CD4-positive, alpha-beta T cell treated with Interleukin-1 beta for 1 hour (primary cell): ENCODE measurements at places on chromosomes 7 and 10.
A peak's percentile ranks its signal among the peaks of the same experiment; 100 is the strongest.

DNA sequence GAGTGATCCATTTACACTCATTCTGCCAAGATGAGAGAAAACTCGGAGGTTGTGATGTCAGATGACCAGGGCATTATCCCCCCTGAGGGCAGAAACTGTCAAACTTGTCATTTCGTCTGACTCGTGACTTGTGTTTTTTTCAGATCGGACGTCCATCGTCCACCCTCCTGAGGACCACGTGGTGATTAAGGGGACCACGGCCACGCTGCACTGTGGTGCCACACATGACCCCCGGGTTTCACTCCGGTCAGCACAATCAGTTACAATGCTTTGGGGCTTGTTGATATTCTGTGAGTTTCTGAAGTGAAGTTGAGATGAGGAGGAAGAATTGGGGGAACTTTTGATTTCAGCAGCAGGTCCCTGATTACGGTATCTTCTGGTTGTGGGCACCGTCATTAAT, 670.3 kb downstream of the SDK1 start:
- DNase-seq = no peak

DNA sequence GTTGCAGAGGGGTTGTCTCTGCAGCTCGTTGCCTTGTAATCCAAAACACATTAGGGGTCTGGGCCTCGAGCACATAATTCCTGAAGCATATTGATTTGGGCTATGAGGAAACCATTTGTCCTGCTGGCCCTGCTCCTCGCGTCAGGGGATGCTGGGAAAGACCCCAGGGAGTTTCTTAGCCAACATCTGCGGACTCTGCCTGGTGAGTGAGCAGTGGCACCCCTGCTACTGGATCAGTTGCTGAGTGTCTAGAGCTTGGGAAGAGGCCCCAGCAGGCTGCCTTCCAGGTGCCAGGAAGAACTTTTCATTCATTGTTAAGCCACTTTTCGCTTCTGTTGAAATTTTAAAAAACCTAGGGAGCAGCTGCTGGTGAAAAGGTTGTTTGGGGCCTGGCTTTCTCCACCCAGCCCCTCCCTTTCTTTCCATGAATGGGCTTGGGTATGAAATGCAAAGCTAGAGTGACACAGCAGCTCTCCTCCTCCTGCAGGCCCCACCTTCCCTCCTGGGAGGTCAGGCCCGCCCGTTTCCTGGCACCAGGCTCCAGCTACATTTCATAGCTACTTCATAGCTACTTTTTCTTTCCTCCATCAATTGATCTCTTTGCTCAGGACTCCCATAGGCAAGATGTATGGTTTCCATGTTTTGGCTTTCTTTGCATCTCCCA, 26.8 kb downstream of the TACR2 start:
- no peak for DNase-seq

- DNase-seq = no peak
Observed at GRCh38 chr10:115063701-115064658, 29.2 kb upstream of the ATRNL1 start.

- no peak for DNase-seq
Observed at GRCh38 chr10:99674762-99675161, 15.5 kb downstream of the ENTPD7 start.

GRCh38 chr10:48788554-48788953, 103.9 kb downstream of the WDFY4 start:
- DNase-seq = no peak

DNA sequence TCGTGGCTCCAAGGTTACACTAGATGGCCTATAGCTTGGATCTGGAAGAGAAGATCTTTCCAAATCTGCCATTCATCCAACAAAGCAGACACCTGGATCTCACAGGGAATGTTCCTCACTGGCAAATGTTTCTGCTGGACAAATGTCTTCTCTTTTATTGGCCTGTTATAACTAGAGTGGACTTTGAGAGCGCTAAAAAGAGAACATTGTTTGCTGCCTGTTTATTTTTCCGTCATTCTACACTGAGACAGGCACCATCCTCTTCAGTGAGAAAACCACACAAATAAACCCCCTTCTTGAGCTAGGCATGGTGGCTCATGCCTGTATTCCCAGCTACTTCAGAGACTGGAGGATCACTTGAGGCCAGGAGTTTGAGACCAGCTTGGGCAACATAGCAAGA, 206.9 kb downstream of the CREB5 start:
- no peak for DNase-seq

DNA sequence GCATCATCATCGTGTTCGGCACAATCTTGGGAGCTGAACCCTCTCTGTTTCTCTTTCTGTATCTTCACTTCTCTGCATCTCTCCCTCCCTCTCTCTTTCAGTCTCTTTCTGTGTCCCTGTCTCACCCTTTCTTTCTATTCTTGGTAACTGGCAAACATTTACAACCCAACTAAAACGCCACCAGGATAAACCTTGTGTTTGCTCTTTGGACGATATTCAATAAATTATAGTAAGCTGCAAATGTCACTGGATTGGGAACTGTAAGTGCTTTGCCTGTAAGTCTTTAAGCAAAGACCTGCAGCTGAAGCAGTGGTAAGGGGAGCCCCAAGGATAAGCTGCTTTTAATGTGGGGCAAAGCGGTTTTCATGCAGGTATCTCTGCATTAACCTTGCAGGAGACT, 558.0 kb upstream of the MKI67 start:
- no peak for DNase-seq

- DNase-seq = no peak
Observed at GRCh38 chr10:100792574-100792973, 47.2 kb downstream of the PAX2 start.

DNA sequence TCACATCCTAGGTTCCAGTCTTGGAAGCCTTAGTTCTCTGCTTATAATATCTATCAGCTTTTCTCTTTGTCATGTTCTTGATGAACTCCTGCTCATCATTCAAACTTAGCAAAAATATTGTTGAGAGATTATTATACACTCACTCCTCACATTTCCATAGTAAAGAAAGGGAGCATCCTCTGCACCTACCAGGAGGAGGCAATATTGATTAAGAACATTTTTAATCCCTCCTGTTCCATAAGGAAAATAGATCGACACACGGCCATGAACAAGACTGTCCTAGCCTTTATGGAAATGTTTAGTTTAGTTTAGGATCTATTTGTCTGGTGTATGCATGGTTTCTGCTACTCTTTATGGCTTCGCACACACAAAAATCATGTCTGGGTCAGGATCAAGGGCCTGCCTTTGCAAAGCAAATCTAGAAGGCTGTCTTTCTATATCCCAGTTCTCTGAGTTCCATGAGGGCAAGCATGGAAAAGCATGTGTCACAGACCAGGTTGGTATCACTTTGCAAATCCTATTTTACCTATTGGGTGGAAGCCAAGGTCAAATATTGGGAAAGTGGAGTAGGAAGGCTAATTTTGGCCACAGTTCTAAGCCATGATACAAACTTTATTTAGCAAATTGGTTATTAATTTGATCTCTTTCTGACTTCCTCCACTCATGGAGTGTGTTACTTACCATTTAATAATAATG, 164.4 kb downstream of the MDFIC start:
- DNase-seq = no peak

DNA sequence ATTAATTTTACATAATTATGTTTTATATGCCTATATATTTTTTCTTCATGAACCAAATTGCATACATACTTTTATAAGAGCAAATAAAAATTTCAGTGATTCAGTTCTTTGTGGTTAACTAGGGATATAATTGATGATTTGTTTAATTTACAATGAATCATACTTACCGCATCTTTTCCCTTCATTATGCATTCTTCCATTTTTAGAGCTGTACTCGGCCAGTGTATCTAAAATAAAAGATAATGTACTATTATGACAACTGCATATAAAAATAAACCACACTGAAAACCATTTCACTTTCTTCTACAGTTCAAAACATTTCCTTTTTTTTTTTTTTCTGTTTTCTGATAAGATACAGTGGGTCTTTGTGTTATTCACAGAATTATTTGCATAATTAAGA, 179.9 kb downstream of the SEMA3E start:
- DNase-seq = no peak

GRCh38 chr7:101677391-101677790, 48.3 kb upstream of the MYL10 start:
- DNase-seq = no peak

GRCh38 chr10:33937036-33937730, 602.7 kb upstream of the NRP1 start:
- no peak for DNase-seq

- no peak for DNase-seq
Observed at GRCh38 chr7:69790977-69791724, 192.9 kb downstream of the AUTS2 start.

DNA sequence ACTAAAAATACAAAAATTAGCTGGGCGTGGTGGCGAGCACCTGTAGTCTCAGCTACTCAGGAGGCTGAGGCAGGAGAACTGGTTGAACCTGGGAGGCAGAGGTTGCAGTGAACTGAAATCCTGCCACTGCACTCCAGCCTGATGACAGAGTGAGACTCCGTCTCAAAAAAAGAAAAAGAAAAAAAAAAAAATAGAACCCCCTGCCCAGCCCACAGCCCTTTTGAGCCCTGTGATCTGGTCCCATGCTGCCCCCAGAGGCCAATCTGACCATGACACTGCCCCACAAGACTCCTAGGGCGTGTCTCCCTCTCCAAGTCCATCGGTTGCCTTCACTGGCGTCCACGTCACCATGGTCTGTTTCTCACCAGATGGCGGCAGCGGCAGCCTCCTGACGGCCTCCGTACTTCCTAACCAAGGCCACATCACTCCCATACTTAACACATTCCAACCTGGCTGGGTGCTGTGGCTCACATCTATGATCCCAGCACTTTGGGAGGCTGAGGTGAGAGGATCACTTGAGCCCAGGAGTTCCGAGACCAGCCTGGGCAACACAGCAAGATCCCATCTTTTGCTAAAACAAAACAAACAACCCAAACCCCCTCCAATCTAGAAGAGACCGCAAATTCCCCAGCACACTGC, 18.0 kb downstream of the STX1A start:
- DNase-seq = peak; percentile 31

GRCh38 chr10:113922787-113923570, 68.5 kb downstream of the NHLRC2 start:
- no peak for DNase-seq

DNA sequence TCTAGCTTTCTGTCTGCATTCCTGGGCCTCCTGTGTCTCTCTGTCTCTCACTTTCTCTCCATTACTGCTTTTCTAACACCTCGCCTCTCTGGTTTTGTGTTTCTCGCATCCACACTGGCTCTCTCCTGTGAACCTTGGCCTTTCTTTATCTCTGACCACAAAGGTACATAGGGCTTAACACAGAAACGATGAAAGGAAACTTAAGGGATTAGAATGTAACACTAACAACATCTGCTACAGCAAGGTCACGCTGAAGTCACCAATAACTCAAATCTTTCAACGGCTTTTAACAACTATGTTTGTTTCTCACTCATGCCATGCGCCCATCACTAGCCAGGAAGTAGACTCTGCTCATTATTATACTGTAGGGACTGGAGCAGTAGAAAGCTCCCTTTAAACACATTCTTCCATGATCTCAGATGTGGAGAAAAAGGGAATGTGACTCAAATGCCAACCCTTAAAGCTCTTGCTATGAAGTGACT, 9.3 kb upstream of the OR6V1 start:
- DNase-seq = no peak

GRCh38 chr10:6868036-6868725, 288.1 kb upstream of the PRKCQ start:
- DNase-seq = no peak

GRCh38 chr7:116273918-116274301, 63.6 kb downstream of the TES start:
- DNase-seq = no peak

DNA sequence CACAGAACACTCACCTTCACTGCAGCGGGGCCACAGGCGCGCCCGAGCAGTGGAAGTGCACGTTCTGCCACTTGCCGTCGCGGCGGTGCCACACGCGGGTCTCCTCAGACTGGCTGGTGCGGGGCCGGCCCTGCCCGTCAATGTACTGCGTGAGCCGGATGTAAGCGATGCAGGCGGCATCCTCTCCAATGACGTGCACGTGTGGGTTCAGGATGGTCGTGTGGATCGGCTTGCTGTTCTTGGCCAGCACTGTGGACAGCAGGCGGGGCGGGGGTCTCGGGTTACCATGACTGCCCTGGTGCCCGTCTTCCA, 19.2 kb downstream of the YKT6 start:
- DNase-seq = no peak

GRCh38 chr10:29598851-29599311, 35.9 kb downstream of the SVIL start:
- no peak for DNase-seq

DNA sequence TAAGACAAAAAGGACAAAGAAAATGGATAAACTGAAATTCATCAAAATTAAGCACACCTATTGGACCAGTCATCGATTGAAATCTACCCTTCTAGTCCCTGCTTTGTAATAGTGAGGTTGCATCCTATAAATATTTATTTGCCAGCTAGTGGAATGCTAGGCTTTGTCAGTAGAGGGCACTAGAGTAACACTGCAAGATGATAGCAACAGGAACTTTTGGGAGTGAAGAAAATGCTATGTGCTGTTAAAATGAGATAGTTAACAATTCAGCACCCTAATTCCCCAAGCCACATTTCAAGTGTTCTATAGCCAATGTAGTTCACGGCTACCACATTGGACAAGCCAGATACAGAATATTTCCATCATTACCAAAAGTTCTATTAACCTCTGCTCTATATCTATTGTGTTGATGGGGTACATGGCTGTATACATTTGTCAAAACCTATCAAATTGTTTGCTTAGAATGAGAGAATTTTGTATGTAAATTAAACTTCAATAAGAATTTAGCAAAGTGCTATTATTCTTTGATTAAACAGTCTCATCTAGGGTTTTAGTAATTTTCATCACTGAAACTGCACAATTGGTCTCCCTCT, 69.8 kb downstream of the LSMEM1 start:
- peak; percentile 63 for DNase-seq

- peak; percentile 46 for DNase-seq
Observed at GRCh38 chr10:72087392-72087968, 871 bp downstream of the SPOCK2 start.

DNA sequence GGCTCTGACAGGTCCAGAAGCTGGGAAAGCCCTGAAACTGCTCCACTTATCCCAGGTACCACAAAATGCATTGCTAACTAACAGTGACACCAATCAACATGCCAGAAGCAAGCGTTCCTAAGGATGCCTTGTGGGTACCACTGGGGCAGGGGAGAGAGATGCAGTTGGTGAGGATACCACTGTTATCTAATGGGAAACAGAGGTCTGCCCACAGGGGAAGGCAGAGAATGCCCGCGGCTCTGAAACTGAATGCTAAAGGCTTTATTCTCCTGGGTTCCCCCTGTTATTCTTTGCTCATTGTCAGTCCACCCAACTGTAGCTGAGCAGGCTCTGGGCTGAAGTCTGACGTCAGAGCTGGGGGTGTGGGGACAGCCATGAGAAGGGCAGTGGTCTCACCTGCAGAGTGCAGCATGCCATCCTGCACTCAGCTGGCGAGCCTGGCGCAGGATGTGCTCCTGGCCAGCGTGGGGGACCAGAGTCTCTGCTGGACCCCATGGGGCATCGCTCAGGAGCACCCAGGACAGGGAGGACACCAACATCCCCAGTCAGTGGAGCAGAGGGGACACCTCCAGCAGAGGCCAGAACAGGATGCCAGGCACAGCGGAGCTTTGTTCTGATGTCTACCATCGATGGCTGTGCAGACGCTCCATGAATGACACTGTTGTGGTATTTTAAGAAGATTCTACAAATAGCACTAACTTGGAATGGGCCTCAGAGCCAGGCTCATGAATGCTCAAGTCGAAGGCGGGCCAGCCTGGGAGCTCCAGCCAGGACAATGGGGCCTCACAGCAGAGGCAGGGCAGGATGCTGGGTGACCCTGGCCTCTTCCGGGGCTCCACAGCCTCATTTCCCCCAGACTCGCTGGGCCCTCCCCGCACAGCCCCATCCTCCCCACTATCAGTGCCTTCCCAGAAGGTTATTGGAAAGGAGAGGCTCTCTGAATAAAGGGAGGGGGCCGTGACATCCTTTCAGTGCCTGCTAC, 95.8 kb downstream of the ARHGAP22 start:
- DNase-seq = no peak
